ENCODE measurements at places on chromosomes 1 and 21. TPM values are rescaled to one million over a fixed set of nuclear protein-coding genes. Genes with fewer than 3 reads are reported as not detected.

GJA8 gene
- total RNA-seq = not detected

DUSP12 gene
- total RNA-seq = 36.2 TPM

CASQ2 gene
- not detected for total RNA-seq

POMGNT1 gene
- 51.5 TPM for total RNA-seq

LRRC41 gene
- 72.2 TPM for total RNA-seq

HHIPL2 gene
- total RNA-seq = not detected

All from epithelial cell of umbilical artery (primary cell).